ENCODE measurements at places on chromosomes 3 and 15. TPM values are rescaled to one million over a fixed set of nuclear protein-coding genes. Genes with fewer than 3 reads are reported as not detected.

GRCh38 chr3:172286548-172287148, 161.6 kb downstream of the GHSR start:
- DNase-seq, result no peak

DNA sequence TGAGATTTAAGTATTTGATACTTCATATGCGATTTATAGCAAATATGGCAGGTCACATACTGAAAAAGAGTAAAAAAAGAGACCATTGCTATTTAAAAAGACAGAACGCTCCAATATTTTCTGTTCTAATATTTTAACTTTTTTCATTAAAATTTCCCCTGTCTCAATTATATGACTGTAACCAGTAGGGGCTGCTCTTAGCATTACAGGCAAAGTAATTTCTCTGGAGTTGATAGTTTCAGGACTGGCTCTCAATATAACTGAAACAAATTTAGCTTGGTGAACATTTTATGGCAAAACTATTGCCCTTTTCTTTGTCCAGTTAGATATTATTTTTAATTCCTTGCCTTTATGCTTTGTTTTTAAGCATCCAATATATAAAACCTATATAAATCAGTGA, 286.3 kb upstream of the ROBO2 start:
- no peak for DNase-seq

Gene OSTN
- total RNA-seq, result not detected

Gene COLQ
- total RNA-seq, result 1.4 TPM

GRCh38 chr3:24318677-24319287, 175.9 kb downstream of the THRB start:
- no peak for DNase-seq
